ENCODE measurements at places on chromosomes 16 and 17. TPM values are rescaled to one million over a fixed set of nuclear protein-coding genes. Genes with fewer than 3 reads are reported as not detected.

Gene SAMD14
- 16.1 TPM for polyA plus RNA-seq

Gene CKLF
- 38.9 TPM for polyA plus RNA-seq

Gene CDK5R1
- 4.6 TPM for polyA plus RNA-seq

Gene ORMDL3
- 96.3 TPM for polyA plus RNA-seq

Gene PTX4
- not detected for polyA plus RNA-seq

Gene ITGAD
- 0.52 TPM for polyA plus RNA-seq

GRCh38 chr17:45311760-45312476 is 4.9 kb downstream of the MAP3K14 start:
- no peak for DNase-seq

GRCh38 chr16:3021449-3022207 is 1.5 kb downstream of the TNFRSF12A start:
- DNase-seq: no peak

DNA sequence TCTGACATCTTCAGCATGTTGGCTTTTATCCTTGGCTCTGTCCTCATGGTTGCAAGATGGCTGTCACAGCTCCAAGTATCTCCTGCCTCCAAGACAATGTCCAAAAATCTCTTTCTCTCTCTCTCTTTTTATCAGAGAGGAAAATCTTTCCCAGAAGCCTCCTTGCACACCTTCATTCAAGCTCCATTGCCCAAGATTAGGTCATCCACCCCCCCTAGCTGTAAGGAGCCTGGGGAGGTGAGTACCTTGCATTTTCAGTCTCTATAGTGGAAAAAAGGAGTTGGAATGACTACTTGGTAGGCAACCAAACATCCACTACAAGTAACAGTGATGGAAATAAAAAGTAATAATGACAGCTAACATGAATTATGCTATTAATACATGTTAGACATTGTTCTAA is 22.0 kb upstream of the NSMCE1 start:
- no peak for DNase-seq

- DNase-seq: no peak
Observed at GRCh38 chr16:50313596-50314478, 47.5 kb downstream of the ADCY7 start.

DNA sequence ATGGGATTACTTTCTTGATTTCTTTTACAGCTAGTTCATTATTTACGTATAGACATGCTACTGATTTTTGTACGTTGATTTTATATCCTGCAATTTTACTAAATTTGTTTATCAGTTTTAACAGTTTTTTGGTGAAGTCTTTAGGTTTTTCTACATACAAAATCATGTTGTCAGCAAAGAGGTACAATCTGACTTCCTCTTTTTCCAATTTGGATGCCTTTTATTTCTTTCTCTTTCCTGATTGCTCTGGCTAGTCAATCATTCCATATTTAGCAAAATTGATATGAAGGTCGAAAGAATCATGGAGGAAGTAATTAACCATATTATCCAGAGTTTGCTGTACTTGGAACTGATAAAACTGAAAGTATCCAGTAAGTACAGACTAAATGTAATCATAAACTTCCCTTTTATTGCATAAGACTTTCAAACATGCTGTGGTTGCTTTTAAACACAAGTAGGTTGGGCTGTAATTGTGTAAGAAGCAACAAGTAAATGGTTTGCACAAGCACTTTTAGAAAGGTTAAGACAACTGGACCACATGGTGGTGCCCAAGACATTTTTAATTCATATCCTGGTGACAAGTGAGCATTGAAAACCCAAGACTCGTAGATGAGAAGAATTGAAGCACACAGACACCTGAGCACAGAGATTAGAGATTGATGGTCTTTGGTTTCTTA is 8.4 kb downstream of the GDE1 start:
- no peak for DNase-seq

DNA sequence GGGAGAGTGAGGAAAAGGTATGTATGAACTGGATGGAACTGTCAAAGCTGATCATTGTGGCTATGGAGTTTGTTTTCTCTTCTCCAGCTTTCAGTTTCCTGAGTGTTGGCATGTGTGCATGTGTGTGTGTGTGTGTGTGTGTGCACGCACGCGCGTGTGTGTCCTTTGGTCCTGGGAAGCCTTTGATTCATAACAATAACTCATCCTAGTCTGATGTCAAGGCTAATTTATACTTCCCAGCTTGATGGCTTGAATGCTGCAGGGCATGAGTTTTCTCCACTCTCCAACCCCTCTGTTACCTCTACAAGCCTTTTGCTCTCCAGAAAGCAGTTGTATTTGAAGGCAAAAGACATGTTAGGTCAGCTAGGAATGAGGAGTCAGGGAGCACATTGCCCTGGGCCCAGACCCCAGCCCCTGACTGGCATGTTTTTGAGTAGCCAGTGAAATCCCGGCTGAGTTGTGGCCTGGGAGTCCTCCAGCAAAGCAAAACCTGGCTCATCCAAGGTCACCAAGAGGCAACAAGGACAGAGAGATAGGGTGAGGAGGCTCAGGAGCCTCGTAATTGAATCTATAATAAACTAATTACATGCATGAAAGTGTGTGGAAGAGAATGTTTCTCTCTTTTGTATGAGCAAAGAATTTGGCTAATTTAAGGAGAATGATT is 8.9 kb upstream of the CDC42EP4 start:
- DNase-seq: no peak

GRCh38 chr17:8051831-8052230 is 13.0 kb downstream of the ALOX15B start:
- DNase-seq: no peak

DNA sequence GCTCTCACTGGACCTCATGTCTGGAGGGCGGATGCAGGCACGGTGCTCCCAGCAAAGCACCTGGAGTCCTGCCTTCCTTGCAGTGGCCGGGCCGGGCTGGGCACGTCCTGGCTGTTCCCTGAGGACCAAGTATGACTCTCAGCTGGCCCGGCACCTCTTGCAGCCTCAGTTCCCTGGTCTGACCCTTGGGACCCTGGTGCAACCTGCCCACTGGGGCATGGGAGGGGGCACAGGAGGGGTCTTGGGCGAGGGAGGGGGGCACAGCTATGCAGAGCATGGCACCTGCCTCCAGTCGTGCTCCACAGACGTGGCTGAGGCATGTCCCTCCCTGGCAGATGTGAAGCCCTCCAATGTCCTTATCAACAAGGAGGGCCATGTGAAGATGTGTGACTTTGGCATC is 19.6 kb downstream of the MAP2K3 start:
- DNase-seq: no peak

DNA sequence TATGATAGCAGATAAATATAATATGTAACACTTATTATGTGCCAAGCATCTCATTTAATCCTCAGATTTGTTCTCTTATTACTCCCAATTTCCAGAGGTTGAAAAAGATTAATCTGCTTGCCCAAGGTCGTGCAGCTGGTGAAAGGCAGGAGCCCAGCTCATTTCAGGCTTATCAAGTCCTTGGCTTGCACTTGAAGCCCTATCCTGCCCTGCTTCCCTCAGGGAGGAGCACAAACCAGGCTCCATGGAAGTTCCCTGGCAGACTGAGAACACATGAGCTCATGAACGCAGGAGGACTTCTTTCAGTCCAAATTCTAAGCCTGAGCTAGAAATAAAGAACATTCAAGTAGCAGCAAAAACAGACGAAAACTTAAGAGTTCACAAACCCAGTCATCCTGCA is 74.8 kb downstream of the USP31 start:
- DNase-seq: no peak

DNA sequence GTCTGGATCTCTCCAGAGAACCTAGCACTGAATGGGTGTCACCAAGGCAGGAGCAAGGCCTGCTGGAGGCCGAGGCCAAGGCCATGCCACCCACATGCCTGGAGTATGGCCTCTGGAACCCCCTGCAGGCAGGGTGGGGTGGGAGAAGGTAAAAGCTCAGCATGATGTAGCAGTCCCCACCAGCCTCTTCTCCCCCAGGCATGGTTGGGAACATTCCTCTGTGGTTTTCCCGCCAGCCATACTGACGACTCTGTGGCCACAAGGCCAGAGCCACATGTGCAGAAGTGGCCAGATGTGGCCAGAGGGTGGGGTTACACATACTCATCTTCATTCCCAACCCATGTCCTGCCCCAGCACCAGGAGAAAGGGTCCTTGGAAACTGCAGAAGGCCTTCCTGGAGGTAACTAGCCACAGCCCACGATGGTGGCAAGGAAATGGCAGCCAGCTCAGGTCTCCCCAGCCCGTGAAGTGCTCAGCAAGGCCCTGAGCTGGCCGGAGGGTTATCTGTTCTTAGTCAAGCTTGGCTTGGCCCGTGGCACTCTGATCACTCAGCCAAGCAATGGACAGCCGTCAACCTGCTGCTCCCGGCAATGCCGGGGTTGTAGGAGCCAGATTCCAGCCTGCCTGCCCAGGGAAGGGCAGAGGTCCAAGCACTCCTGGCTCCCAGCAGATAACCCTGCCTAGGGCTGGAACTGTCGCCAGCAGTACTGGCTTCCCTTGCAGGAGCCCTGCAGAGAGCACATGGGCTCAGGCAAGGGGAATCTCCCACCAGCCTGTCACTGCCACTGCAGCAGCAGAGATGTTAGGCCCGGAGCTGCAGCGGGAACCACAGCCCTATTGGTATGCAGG is 26.1 kb downstream of the HDAC5 start:
- DNase-seq: no peak

DNA sequence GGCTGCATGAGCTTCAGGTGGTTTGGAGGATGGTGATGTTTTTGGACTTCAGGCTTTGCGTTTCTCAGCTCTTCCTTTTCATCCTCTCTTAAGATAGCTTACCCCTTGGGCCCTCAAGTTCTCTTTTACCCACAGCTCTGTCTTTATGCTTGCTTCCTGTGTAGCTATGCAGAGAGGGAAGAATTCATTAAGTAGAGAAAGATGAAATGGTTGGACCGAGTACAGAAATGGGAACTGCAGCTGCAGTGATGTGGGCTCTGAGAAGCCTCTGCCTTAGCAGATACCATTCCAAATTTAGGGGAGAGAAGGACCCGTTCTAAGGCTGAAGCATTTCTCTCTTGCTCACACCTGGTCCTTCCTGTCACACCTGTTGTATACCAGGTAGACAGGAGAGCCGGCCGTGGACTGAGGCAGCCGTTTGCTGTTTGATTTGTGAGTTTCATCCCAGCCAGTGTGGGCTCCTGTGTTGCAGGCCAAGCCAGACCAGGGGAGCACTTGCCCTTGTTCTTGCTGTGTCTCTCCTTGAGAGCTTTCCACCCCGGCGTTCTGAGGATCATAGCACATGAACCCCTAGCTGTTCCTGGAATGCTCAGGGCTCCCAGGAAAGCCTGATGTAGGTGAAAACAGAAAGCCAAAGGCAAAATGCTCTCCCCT is 392.7 kb downstream of the CPPED1 start:
- DNase-seq: no peak

DNA sequence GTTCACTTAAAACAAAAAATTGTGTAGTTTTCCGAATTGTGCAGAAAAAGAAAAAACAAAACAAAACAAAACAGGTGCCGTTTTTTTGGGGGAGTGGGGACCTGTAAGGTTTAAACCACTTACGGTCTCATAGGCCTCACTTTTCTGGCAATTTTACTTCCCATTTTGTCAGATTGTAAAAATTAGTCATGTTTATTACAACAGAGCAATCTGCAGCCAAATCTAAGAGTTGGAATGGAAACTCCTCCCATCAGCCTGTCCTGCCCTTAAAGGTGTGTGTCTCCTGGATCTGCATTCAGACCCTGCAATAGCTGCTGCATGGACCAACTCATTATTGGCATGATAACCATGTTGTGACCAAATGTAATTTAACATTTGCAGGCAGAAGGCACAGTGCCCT is 8.2 kb upstream of the SALL1 start:
- DNase-seq: no peak

DNA sequence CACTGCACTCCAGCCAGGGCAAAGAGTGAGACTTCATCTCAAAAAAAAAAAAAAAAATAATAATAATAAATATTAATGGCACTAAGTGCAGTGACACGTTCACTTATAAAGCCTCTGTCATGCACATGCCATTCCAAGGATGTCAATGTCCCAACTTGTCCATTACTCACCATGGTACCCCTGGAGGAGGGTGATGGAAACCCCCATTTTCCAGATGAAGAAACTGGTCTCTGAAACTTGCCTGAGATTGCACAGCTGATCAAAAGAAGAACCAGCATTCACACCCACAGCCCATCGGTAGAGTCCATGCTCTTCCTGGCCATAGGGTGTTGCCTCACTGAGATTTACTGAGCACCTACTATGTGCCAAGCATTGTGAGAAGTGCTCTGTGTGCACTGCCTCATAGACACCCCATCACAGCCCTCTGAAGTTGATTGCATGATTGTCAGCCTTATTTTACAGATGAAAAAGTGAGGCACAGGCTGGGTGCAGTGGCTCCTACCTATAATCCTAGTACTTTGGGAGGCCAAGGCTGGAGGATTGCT is 123.7 kb downstream of the ABCC1 start:
- DNase-seq: no peak

GRCh38 chr16:22425036-22425801 is 50.8 kb upstream of the CDR2 start:
- DNase-seq: no peak

DNA sequence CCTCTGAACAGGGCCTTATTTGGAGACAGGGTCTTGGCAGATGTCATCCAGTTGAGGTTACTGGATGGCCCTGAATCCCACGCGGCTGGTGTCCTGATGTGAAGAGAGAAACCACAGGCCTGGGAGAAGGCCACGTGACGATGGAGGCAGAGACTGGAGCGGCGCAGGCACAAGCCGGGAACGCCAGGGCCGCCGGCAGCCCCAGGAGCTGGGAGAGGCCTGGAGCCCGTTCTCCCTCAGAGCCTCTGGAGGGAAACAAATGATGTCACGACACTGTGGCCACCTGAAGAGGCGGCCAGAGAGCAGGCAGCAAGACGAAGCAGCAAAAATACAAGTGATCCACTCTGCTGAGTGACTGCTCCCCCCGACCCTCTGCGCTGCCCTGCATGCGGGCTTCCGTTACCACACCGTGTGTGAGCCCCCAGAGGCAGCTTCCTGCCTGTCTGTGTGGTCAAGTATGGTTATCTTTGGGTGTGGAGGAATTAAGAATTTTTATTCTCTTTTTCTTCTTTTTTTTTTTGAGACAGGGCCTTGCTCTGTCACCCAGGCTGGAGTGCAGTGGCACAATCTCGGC is 11.6 kb downstream of the CD7 start:
- DNase-seq: no peak

- DNase-seq: no peak
Observed at GRCh38 chr17:17849147-17849820, 12.5 kb upstream of the SREBF1 start.

DNA sequence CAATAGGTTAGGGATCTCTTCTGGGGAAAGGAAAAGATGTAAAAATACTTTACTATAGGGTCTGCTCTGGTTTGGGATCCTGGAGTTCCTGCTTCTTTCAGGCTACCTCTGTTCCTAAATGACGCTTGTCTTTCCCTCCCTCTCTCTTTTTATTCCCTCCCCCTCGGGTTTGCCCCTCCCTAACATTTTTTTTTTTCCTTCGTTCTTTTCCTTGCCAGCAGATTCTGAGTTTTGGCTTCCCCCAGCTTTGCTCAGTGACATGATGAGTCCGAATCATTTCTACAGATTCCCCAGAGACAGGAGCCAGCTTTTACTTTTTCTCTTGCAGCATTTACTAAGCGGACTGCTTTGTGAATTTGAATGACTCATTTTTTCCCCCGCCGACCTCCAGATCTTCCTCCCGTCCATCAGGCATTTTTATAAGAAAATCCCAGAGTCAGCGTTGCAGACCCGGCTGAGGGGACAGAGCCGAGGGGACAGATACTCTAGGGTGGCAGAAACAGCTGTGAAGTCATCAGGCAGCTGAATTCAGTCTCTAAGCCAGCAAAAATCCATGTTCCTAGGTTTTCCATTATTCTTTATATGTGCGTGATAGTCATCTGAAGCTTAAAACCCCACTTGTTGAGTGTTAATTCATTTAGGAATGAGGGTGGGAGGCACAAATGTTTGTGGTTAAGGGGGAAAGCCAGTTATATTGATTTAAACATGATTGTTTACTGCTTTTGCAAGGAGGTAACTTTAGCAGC is at the start of gene TMEM100:
Gene TMEM100 (minus strand): TSS at position 123 of the 746 bp plus-strand sequence. CDS start 1,794 bp downstream, outside the sequence.
- DNase-seq: no peak
